ENCODE measurements at places on chromosomes 6 and 20.

- DNase-seq = no peak
These were observed 25.0 kb downstream of the TTK start for GRCh38 chr6:80029470-80029869.

GRCh38 chr20:59931511-59932312 lies 1.7 kb downstream of the SYCP2 start:
- no peak for DNase-seq

- no peak for DNase-seq
These were observed 731.6 kb upstream of the GJE1 start for GRCh38 chr6:141401168-141401567.

GRCh38 chr6:11618533-11618932 lies 81.0 kb downstream of the TMEM170B start:
- DNase-seq = no peak

DNA sequence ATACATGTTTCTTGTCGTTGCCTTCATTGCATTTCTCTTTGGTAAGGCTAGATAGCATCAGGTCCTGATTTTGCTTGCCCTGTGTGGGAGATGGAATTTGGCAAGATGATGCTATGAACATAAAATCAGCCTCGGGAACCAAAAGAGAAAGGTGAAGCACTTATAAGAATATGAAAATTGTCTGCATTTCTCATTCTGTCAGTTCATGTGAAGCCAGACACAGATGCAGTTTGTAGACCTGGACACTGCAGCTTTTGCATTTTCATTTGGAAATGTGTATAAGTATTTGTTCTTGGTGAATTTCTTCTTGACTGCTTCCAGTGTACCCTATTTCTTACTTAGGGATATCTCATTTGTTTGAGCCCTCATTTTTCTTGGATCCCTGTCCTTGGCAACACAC lies 1.3 kb downstream of the YWHAB start:
- no peak for DNase-seq

All from sciatic nerve (tissue), 2 donors.